Inflammatory macrophage treated with lipopolysaccharide for 4 hours (primary cell): ENCODE measurements at places on chromosomes 2 and 18.

DNA sequence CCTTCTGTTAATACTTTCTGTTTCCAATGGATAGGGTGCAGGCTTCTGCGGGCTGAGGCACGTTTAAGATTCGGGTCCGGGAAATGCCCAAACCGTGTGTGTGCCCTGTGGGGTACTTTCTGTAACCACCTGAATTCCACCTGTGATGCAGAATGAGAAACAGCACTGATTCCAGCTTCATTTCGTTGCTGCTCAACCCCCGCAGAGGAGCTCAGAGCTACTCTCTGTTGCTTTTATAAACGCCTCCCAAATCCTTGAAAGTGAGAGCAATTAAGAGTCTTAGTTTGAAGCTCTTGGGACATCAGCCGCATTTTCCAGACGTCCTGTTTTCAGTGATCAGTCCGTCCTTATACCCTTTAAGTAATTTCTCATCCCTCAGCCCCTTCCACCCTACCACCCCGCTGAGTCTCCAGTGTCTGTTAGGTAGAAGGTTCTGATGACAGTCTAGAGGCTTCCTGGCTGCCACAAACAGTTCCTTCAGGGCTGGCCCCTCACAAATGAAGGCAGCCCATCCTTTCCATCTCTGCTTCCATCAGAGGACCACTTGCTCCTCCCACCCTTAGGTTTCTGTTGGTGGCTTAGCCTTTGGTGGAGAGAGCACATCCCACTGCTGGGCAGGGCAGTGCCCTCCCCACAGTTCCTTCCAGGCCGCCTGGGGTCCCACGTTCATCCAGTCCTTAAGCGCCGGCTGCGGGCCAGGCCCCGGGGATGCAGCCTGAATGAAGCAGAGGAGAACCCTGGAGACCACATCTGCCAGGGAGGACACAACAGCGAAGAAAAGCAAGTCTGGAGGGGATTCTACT, 230.1 kb downstream of the SEPTIN10 start:
- no peak for DNase-seq

DNA sequence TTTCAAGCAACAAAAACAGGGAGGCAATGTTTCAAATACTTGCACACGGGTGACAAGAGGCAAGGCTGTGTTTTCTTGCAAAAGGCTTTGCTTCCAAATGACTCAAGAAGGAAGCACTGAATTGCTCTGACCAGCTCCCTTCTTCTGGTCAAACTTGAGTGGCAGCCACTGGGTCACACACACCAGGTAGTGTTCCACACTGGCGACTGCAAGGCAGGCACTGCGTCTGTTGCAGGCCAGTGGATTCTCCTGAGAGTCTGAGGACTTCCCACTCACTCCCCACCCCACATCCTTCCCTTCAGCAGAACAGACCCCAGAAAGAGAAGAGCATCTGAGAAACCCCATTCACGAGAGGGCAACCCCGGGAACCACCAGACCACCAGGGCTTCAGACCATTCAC, 19.8 kb downstream of the PARD6G start:
- no peak for DNase-seq

DNA sequence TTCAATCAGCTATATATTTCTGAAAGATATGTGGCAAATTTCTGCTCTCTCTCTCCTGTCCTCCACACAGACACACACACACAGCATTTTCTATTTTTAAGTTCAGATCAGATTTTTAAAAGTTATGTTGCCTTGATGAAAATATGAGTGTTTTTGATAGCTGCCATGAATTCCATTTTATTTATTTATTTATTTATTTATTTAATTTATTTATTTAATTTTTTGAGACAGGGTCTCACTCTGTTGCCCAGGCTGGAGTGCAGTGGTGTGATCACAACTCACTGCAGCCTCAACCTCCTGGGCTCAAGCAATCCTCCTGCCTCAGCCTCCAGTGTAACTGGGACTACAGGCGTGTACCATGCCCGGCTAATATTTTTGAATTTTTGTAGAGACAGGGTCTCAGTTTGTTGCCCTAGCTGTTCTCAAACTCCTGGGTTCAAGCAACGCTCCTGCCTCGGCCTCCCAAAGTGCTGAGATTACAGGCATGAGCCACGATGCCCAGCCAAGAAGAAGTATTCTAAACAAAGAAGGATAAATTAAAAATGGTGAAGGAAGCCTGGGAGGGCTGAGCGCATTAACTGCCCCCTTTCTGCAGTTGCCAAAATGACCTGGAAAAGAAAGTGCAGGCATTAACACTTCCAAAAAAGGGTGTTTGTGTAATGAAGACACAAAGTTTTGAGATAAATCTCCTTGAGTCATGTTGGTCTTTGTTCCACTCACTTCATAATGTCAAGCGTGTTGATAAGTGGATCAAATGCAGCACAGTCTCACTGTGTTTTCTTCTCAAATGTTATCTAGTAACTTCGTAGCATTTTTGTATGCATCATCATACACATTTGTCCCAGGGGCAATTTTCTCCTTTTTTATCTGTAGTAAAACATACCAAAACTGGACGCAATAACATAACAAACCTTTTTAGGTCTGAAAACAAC, 11.1 kb upstream of the IMPA2 start:
- DNase-seq: no peak

GRCh38 chr18:56294484-56295183, 343.8 kb downstream of the TXNL1 start:
- DNase-seq: peak; percentile 30

DNA sequence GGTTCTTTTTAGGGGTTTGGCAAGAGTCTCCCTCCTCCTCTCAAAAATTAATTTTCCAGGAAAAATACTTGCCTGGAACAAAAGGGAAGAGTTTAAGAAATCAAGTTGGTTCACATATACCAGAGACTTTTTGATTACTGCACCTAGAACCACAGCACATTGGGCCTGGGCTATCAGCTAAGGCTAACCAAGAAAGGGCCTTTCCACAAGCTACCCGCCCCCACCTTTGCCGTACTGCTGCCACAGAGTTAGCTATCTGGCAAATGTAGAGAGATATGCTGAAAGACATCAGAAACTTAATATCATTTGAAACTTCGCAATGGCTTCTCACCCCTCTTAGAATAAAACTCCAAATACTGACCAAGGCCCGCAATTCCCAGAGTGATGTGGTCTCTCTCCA, 76.9 kb downstream of the AAK1 start:
- no peak for DNase-seq

DNA sequence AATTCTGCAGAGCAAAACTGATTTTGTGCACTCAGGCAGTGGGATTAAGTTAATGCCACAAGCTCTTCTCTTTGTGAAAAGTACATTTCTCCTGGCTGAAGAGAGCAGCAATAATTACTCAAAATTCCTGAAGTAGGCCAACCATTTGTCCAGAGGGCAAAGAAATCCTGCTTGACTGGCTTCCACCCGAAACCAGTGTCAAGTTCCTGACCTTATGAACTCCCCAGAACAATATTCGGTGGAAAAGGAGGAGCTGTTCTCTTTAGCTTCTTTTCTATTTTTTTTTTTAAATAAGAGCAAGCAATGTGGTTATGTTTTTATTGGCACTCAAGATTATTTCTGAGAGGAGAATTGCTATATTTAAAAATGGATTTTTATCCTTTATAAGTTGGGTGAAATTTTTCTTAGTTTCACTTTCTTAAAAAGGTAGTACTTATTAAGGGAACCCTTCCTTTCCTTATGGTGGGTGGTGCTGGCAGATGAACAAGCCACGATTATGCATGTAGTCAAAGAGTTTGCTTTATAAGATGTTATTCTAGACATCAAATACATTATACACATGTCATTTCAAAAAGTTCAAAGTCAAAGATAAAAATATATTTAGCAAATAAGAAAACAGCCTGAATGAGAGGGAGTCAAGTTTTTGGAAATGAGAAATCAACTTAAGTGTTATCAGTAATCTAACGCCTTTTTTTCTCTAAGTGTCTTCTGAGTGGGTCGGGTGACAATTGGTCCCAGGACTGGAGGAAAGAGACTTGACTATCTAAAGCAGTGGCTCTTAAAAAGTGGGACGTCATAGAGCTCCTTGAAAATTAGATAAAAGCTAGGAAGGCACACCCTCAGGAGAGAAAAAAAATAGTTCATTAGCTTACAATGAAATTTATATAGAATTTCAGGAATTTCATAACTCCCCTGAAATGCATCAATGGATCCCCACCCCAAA, 194.5 kb downstream of the IKZF2 start:
- no peak for DNase-seq

- DNase-seq: no peak
Observed at GRCh38 chr18:79750980-79751571, 46.7 kb upstream of the KCNG2 start.

- DNase-seq: no peak
Observed at GRCh38 chr2:45840481-45840880, 189.0 kb downstream of the PRKCE start.

DNA sequence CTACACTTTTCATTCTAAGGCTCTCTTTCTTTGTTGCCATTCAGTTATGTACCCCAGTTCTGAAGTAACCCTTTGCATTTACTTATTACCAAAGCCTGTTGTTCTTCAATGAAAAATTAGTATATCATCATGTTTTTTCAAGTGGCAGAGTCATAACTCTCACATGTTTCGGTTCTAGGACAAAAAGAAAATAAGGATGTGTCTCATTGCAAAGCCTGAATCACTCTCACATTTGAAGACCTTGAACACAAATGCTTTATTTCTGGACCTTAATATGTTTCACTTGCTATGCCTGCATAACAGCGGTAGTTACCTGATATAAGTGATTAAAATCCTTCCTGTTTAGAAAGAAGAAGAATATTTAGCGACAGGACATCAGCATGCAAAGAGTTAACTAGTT, 49.1 kb downstream of the ZEB2 start:
- peak; percentile 30 for DNase-seq

DNA sequence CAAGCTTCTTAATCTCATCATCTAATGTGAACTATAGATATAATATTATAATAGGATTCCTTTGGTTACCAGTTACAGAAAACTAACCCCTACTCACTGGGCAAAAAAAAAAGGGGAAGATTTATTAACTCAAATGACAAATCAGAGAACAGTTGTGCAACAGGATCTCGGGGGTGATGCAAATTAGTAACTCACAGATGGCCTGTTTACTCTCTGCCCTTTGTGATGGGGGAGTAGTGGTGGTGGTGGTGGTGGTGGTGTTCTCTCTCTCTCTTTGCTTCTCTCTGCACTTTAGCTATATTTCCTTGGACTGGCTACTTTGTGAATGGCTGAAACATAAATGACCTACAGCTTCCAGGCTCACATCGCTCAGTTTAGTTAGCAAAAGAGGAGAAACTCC, 59.0 kb downstream of the TMEM247 start:
- DNase-seq: peak; percentile 97

DNA sequence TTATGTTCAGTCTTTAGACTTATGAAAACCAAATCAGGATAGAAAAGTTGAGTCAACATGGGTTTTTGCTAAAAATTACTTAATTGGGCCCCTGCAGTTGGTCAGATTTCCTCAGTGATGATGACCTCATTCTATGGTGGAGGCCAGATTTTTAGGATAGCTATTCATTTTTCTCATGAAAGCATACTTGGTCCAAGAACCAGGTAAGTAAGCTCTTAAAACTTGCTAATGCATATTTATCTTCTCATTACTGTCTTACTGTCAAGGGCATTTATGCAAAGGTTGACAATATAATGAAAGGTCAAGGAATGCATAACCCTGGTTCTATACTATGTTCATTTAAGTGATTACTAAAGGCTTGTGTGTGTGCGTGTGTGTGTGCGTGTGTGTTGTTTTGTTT, 650.6 kb downstream of the SATB2 start:
- DNase-seq: no peak

GRCh38 chr2:156319811-156320485, 12.6 kb downstream of the NR4A2 start:
- DNase-seq: no peak

DNA sequence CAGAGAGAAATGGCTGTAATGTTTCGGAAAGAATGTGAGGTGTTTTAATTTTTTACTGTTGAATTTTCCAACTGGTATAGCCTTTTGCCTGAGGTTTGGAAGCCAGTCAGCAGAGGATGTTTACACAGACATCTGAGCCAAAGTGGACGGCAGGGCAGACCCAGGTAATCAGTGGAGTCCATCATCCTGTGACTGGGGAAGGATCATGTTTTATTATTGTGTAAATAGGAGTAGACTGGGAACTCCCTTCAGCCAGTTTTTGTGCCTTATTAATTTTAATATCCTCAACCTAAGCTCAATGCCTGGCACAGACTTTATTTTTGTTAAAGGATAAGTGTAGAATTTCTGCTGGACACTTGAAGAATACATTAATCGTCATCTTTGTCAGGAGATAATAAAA, 142.0 kb upstream of the GAREM1 start:
- DNase-seq: no peak

DNA sequence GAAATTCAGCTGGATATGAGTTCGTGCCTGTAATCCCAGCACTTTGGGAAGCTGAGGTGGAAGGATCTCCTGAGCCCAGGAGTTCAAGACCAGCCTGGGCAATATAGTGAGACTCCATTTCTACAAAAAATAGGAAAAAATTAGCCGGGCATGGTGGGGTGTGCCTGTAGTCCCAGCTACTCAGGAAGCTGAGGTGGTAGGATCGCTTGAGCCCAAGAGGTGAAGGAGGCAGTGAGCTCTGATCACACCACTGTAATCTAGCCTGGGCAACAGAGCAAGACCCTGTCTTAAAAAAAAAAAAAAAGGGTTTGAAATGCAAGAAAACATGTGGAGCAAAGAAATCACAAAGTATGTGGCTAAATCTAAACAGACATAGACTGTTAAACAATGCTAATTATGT, 9.8 kb downstream of the CGREF1 start:
- DNase-seq: no peak

GRCh38 chr2:190344276-190344827, 963 bp downstream of the INPP1 start:
- no peak for DNase-seq

GRCh38 chr2:109287413-109287812, 158.4 kb downstream of the SH3RF3 start:
- no peak for DNase-seq

GRCh38 chr2:122263746-122264145, 508.3 kb downstream of the TSN start:
- no peak for DNase-seq

- no peak for DNase-seq
Observed at GRCh38 chr18:58822944-58823343, 41.7 kb upstream of the ZNF532 start.

DNA sequence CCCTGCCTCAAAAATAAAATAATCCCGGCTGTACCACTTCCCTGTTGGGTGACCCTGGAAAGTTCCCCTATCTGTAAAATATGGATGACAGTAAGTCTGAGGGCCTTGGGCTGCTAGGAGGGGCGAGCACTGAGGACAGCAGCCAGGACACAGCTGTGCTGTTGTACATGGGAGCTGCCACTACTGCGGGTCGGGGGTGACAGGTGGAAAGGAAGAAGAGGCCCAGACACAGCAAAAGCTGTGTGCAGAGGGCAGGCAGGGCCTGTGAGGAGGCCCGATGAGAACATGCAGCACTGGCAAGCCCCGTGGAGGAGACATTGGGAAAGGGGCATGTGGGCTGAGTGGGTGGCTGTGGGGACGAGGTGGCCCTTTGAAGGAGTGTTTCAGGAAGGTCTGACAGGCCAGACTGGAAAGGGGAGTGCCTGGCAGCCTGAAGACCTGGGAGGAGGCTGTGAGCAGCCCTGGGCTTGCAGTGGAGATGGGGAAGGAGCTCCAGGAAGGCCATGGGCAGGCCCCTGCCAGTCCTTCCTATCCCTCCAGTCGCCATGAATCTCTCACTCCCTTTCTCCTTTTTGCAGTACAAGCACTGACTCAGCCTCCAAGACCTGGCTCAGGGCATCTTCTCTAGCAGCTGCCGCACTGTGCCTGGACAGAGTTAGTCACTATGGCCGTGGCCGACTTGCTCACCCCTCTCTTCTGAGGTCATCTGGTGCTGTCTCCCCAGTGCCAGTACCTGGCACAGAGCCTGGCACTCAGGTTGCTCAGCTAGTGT, 28.9 kb upstream of the SEMA4C start:
- DNase-seq: no peak
